ENCODE measurements at places on chromosomes 2 and 18.
A peak's percentile ranks its signal among the peaks of the same experiment; 100 is the strongest.

DNA sequence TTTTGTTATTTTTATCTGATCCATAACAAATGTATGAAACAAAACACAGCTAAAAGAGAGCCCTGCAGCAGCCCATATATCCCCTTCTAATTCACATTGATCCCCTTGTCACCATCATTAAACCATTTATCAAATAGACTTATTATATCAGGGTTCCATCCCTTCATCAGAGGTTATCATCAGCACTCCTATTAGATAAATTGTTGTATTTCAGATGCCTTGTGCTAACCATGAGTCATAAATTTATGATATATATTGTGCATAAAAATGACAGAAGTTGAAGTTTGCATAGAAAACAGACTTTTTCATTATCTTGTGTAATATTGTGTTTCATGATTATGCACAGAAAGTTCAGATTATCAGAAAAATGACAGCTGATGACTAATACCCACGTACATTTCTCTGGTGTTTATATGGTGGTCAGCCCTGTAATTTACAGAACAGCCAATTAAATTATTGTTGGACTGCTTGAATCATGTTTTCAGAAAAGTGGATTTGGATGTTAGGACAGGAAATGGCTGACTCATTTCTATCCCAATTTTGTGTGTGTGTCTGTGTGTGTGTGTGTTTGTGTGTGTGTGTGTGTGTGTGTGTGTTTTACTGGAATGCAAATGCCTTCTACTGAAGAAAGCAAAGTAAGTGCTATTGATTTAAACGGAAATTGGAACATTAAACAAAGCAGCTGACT, 80.9 kb downstream of the PPP1R1C start:
- DNase-seq: peak; percentile 55

DNA sequence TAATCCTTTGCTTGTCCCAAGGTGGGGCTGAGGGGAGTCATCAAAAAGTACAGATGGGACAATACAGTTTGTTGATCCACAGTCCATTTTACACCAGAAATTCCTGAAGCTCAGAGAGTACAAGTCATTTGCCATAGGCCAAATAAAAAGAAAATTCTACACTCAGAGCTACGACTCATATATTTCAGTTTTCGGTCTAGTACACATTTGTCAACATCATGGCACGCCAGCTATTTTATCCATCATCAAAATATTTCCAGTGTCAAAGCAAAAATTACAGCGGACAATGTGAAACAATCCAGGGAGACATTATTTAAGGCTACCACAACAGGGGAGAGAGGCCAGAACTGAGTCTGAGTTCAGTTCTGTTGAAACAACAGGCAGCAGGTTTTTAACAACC, 587.5 kb upstream of the DSEL start:
- no peak for DNase-seq

GRCh38 chr2:148058641-148059040, 37.8 kb downstream of the MBD5 start:
- no peak for DNase-seq

DNA sequence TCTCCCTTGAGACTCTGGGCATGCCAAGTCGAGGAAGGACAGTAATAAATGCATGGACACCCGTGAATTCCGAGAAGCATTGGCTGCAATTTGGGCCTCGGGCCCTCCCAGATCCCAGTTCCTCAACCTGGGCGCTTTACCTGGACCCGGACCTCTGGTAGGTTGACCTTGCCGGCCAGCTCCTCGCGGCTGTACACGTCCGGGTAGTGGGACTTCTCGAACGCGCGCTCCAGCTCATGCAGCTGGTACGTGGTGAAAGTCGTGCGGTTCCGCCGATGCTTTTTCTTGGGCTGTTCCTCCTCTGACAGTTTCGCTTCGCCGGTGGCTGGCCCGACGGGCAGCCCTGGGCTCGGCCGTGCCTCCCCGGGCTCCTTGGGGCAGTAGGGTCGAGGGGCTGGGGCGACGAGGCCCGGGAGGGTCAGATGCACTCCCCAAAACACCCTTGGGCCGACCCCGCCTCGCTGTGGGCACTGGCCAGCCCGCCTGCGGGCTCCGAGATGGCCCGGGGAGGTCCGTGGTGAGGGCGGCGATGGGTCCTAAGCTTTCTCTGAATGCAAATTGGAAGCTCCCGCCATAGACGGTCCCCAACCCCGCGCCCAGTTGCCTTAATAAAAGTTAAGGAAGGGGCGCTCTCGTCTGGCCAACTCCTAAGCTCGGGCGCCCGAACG, 899 bp downstream of the RAX start:
- peak; percentile 50 for DNase-seq

DNA sequence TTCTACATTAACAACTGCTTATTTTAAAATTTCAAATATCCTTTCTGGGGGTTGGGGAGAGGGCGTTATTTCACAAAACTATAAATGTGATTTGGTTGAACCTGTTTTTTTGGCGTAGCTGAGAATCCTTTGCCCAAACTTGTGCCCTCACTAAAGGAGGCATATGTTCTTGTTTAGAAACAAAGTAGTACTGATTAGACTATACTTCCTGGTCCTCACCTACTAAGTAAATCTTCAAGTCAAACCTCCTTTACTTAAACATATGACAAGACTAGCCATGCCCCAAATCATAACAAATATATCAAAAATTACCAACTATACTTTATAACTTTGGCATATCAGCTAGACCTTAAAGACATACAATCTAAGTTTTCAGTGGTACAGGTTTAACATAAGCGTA, 5.8 kb downstream of the EIF2AK3 start:
- no peak for DNase-seq

DNA sequence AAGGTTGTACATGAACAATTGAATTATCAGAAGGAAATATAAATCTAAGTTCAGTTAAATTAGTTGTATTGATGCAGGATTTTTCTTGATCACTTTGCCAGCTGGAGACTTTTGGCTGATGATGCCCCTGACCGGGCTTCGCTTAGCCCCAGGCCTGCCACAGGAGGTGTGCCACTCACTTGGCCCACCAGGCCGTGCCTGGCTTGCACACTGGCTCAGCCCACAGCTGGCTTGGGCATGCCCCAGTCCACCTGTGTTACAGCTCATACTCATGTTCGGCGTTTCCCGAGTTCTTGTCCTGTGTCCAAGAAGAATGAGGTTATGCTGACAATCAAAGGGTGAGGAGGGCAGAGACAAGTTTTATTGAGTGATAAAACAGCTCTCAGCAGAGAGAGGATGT, 773.9 kb upstream of the FANCL start:
- DNase-seq: no peak

DNA sequence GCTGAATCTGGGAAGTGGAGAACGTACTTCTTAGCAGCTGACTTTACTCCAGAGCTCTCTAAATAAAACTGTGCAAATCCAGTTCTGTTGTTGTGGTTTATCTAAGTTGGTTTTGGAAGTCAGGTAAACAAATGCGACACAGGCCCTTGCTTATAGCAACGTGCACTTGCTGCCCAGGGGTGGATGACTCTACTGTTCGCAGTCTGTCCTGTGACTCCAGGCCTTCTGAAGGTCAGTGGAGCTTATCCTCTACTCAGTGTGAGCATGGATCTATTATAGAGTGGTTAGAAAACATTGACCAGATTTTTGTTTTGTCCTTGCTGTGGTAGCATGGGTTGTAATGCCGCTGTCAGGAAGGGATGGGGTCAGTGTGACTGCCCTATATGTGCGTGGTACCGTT, 89.1 kb downstream of the ZNF236 start:
- no peak for DNase-seq

GRCh38 chr18:23861805-23862470, 152.6 kb upstream of the TTC39C start:
- DNase-seq: peak; percentile 81

DNA sequence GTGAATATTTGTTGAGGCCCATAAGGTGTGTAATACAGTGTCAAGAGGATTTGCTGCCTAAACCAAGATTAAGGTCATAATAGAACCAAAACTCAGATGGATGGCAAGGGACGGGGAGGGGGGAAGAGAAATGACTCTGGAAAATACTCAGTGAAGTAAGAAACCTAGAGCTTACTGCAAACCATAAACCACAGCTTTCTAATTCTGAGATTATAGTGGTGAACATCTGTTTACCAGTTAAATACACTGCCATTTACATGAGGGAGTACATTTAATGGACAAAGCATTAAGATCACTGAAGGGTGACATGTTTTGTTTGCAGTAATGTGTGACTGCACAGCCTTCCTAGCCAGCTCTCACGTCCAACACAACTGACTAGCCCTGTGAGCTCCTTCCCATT, 19.8 kb downstream of the EVX2 start:
- no peak for DNase-seq

- no peak for DNase-seq
Measured at GRCh38 chr2:171237751-171238505, 77.2 kb upstream of the TLK1 start.

- DNase-seq: no peak
Measured at GRCh38 chr2:189483980-189484740, 42.9 kb downstream of the WDR75 start.

DNA sequence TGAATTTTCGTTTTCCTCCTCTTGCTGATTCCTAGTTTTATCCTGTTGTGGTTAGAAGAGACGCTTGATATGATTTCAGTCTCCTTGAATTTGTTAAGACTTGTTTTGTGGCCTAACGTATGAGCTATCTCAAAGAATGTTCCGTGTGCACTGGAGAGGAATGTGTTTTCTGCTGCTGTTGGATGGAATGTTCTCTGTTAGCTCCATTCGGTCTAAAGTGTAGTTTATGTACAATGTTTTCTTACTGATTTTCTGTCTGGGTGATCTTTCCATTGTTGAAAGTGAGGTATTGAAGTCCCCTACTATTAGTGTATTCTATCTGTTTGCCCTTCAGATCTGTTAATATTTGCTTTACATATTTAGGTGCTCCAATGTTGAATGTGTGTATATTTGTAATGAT, 25.9 kb downstream of the COLEC11 start:
- no peak for DNase-seq

DNA sequence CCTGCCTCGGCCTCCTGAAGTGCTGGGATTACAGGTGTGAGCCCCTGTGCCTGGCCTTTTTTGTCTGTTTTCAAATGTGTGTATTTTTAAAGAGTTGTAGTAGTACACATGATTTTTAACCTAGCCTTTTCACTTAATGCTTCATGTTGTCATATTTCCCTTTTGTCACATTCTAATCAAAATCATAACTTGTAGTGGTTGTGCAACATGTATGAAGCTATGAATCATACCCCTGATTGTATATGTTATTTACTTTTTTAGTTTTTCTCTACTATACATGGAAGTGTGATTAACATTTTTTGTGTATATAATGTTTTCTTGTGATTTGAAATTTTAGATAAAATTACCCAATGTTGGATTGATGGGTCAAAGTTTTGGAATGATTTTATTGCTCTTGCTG, 8.5 kb downstream of the GEN1 start:
- no peak for DNase-seq

GRCh38 chr2:16661936-16662839, 3.4 kb downstream of the CYRIA start:
- DNase-seq: no peak

- peak; percentile 14 for DNase-seq
Measured at GRCh38 chr2:178825183-178825582, 18.0 kb upstream of the TTN start.
